ENCODE measurements at places on chromosomes 1 and 21.

DNA sequence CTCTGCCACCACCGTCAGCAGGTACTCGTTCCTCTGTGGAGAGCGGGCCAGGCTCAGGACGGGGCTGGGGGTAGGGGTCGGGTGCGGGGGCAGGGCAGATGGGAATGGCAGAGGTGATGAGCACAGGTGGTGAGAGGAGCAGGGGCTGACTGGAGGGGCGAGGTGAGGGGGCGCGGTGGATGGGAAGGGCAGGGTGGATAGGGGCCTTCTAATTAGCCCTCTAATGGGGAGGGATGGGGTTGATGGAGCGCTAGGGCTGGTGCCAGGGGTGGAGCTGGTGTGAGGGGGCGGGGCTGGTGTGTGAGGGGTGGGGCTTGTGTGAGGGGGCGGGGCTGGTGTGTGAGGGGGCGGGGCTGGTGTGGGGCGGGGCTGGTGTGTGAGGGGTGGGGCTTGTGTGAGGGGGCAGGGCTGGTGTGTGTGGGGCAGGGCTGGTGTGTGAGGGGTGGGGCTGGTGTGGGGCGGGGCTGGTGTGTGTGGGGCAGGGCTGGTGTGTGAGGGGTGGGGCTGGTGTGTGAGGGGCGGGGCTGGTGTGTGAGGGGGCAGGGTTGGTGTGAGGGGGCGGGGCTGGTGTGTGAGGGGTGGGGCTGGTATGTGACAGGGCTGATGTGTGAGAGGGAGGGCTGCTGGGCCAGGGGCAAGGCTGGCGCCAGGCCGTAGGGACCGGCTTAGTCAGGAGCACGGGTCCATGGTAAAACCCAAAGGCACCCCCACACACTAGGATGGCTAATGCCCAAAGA lies 5.9 kb downstream of the KRTAP10-1 start:
- DNase-seq = no peak

DNA sequence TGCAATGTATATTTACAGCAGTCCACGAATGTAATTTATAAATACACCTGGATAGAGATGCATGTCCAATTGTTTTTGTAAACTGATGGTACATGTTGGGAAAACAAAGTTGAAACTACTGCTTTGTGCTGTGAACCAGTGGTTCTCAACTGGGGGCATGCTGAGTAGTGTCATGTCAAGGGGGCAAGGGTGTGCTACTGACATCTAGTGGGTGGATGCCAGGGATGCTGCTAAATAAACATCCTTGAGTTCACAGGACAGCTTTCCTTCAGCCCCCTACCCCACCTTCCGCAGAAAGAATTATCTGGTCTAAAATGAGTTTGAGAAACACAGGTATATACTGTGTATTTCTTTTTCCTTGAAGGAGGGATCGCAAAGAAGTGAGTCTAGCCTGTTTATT lies 95.9 kb downstream of the RASAL2 start:
- DNase-seq = peak; percentile 47

DNA sequence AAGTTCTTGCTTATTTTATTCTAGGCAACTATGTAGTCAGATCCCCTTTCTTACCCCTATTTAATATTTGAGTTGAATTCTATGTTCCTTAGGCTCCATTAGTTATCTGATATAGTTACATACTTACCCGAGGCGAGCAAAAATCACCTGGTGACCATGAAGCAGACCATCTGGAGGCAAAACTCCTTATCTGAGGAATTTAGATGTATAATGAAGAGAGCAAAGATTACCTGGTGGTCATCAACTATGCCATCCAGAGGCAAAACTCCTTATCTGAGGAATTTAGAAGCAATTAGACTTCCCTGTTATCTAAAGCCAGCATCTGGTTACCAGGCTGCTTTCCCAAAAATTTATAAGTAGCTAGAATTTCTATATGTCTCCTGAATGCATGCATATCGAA lies 129.9 kb downstream of the PATJ start:
- DNase-seq = no peak

DNA sequence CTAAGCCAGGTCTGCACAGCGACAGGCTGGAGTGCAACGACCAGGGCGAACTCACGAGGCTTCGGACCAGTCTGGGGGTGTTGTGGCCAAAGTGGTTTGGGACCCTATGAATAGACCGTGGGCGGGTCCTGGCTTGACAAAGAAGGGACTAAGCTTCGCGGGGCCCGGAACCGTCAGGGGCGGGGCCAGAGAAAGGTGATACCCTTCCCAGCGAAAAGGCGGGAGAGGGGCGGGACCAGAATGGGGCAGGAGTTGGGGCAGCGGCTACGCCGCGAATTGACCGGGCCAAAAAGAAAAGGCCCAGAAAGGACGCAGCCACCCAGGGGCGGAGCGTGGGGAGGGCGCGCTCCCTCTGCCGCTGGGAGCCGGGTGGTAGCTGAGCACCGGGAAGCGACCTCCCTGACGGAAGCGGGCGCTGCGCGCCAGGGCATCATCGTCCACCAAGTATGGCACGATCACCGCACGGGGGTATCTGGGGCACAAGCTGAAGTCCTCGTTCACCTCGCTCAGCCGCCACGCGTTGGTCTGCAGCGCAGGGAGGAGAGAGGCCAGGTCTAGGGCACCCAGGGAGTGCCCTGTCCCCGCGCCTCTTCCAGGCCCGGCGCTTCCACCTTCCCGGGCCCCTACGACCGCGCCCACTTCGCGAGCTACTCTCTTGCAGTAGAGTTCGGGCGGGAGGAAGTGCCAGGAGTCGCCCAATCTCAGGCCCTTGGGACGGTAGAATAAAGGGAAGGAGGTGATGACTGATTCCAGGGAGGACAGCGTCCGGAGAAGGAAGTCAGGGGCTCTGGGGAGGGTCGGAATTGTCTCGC lies 6.7 kb upstream of the FAM167B start:
- peak; percentile 81 for DNase-seq

- DNase-seq = peak; percentile 72
These were observed 3.2 kb upstream of the TRAF5 start for GRCh38 chr1:211323156-211324063.

All from EH (cell line).